Cerebellum (tissue), 4 donors: ENCODE measurements at places on chromosomes 2 and 18. TPM values are rescaled to one million over a fixed set of nuclear protein-coding genes. Genes with fewer than 3 reads are reported as not detected.

KCNJ13 gene
- total RNA-seq, result 0.82 TPM

PLGLB2 gene
- total RNA-seq, result 7.3 TPM

RIT2 gene
- 9.5 TPM for total RNA-seq

TRIM43B gene
- 0.36 TPM for total RNA-seq

MSTN gene
- total RNA-seq, result 5.2 TPM

WIPF1 gene
- 10.1 TPM for total RNA-seq

ST8SIA5 gene
- total RNA-seq, result 9.4 TPM

G6PC2 gene
- not detected for total RNA-seq

CCDC148 gene
- total RNA-seq, result 13.5 TPM

STON1 gene
- 11.4 TPM for total RNA-seq

RPL37A gene
- total RNA-seq, result 1,512 TPM

LYPD6B gene
- total RNA-seq, result 0.91 TPM

IL36B gene
- not detected for total RNA-seq

CCL20 gene
- not detected for total RNA-seq

HADHB gene
- 53.7 TPM for total RNA-seq

POMC gene
- 0.91 TPM for total RNA-seq
